ENCODE measurements at places on chromosomes 6 and 20.

- DNase-seq, result no peak
Observed at GRCh38 chr6:56536536-56536935, 106.2 kb downstream of the DST start.

DNA sequence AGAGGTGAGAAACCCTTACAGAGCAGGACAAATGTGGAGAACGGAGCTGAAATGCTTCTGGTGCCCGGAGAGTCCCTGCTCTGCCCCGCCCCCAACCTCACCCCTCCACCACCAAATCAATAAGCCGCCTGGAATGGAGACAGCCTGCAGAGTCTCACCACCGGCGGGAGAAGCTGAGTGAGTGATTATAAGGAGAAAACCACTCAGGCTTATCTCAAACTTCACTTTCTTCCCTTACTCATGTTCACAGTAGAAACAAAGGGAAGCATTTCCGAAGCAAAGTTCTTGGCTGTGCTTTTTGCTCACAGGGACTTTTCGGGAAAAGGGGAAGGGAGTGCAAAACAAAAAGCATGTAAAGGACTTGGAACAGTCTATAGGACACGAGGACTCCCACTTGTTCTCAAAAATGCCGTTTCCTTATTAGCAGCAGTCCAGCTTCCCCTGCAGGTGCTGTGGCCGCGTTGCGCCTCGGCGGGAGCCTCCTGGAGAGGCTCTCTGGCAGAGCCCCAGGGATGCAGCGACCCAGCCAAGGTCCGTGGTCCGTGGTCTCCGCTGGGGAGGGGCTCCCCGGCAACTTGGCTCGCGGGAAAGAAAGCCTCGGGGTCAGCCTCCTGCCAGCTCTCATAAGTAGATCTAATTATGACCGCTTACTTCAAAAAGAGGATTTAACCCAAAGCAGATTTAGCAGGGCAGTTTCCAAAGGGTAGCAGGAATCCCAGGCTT lies 64.8 kb upstream of the TMEM30A start:
- DNase-seq, result no peak

DNA sequence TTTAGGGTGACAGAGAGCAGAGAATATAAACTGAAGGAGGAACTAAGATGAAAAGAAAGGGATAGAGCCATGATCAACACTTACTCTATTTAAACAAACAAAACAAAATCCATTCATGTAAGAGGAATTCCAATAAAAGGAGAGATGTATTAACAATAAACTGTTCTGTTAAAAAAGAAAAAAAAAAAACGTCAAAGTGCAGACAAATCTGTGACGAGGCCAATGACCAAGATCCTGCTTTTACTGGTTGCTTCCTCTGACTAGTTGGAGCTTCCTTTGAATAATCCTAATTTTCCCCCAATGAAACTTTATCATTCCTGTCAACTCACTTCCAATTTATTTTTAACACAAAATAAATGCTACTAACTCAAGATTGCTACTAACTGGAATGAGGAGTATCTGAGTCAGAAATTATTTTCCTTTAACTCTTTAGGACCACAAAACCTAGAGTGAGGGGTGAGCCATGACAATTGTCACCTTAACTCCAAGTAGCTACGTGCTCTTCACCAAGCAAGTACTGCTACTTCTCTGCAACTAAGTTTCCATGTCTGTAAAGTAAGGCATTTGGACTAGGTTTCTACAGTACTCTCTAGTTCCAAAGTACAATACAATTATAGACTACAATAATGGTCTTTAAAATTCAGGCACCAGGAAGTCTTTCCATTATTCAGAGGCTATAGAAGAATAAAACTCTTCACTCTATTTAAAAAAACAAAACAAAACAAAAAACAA lies 152.0 kb downstream of the PTPRK start:
- DNase-seq, result no peak

- no peak for DNase-seq
Observed at GRCh38 chr20:33444797-33445560, 1.4 kb upstream of the SNTA1 start.

- DNase-seq, result no peak
Observed at GRCh38 chr20:50731930-50732690, 730 bp downstream of the PARD6B start.

Data from left renal cortex interstitium (tissue), 4 donors.